Urinary bladder (tissue), 4 donors: ENCODE measurements at places on chromosomes 5 and 9. TPM values are rescaled to one million over a fixed set of nuclear protein-coding genes. Genes with fewer than 3 reads are reported as not detected.

GARIN3 gene
- not detected for total RNA-seq

CTNND2 gene
- total RNA-seq: 1.4 TPM

CCDC183 gene
- 1.5 TPM for total RNA-seq

RASGRF2 gene
- 5.0 TPM for total RNA-seq

SCGB3A1 gene
- total RNA-seq: not detected

SLC45A2 gene
- total RNA-seq: not detected

INSL6 gene
- not detected for total RNA-seq

LCP2 gene
- 8.4 TPM for total RNA-seq

NIPBL gene
- 111 TPM for total RNA-seq

SEMA5A gene
- total RNA-seq: 78.6 TPM
